ENCODE measurements at places on chromosomes 2 and 18.

DNA sequence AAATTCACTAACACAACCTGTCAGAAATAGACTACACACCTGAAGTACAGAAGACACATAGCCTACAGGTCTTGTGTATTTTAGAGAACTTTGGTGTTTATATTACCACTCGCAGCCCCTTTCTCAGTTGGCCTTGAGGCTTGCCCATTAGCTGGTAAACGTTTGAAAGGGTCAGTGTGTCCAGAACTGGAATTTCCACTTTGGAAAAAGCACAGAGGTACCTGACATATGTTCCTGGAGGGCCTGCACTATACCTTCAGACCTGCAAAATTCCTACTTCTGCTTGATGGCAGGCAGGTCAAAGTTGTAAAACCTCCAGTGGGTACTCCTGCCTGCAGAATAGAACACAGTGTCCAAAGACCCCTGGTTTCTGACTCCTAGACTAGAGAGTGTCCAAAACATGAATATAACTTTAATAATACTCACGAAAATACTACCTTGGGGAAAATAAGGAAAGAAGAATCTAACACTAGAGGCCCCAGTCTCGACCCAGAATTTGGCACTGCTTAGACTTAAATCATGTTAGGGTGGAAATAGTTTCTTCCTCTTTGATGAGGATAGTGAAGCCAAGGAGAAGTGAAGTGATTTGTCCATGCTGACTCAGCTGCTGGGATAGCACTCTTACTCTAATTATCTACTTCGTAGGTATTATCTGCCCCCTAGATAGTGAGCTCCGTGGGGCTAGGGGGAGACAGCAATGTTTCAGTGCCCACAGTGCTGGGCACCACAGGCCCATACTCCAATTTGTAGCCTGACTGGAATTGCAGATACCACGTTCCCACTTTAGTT lies 2.8 kb downstream of the KCTD1 start:
- no peak for DNase-seq

DNA sequence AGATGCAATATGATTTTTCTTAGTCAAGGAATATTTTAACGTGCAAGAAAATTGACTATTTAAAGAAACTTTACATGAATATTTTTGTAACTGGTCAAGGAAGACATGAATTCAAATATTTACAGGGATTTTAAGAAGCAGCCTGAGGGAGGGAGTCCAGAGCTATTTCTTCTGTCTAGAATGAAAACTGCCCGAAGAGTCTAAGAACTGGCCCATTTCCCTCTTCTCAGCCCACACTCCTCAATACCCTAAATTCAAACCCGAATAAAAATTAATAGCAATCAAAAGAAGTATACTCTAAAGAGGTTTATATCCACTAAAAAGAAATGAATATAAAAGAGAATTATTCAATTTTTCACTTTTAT lies 6.5 kb upstream of the NDUFV2 start:
- no peak for DNase-seq

GRCh38 chr18:70121842-70122241 lies 83.6 kb downstream of the RTTN start:
- no peak for DNase-seq

DNA sequence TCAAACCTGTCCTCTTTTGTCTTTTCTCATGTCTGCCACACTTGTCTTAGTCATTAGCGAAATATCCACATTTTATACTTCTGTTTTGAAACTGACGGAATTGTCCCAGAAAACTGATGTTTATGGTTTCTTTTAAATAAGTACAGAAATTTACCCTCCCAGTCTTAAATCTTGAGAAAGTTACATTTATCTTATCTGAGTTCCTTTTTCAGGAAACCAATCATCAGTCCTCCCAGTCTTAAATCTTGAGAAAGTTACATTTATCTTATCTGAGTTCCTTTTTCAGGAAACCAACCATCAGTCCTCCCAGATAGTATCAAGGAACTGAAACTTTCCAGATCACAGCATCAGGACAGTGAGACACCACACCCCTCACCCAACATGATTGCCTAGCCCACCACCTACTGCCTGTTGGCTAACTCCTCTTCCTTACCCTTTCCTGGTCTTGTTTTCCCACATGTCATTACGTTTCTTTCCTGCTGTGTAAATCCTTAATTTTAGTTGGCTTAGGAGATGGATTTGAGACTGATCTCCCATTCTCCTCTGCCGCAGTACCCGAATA lies 247.7 kb downstream of the PTPRM start:
- DNase-seq: no peak

GRCh38 chr18:68992719-68993482 lies 195.0 kb downstream of the CCDC102B start:
- DNase-seq: no peak

DNA sequence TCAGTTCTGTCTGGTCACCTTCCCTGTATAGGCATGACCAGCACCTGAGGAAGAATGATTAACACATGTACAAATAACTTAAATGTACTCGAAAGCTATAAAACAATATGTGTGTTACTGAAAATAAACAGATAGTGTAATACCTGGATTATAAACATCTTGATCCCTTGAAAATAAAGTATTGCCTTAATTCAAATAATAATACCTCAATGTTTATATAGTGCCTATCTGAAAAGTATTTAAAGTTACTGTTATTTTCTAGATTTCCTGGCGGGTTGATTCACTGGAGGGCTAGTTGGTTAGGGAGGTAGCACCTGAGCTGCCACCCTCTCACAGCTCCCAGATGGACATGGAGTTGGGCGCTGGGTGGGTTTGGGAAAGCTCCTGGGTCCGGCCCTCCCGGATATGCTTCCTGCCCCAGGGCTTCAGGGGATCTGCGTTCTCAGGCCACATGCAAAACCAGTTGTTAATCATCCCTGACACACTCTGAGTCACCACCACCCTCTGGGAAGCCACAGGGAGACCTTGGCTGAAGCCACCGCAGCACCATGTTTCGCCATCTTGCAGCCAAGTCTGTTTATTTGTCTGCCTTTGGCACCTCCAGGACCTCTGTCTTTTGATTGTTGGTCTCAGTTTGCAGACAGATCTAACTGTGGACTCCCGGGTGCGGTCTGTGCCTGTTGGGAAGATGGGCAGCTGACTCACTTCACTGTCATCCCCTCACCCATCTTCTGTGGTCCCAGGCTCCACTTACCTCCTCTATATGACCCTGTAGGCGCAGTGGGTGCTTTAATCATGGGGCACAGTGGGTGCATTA lies 35.3 kb downstream of the RAB31 start:
- peak; percentile 97 for DNase-seq

All from astrocyte of the spinal cord (primary cell).